Activated CD4-positive, alpha-beta memory T cell treated with anti-CD3 and anti-CD28 coated beads for 36 hours (primary cell): ENCODE measurements at places on chromosomes 5 and 9. TPM values are rescaled to one million over a fixed set of nuclear protein-coding genes. Genes with fewer than 3 reads are reported as not detected.
A peak's percentile ranks its signal among the peaks of the same experiment; 100 is the strongest.

GRCh38 chr9:72526901-72527800 is 5.7 kb downstream of the TMC1 start:
- peaks cover 42% of the 10 kb centered on the region for H3K4me1 ChIP-seq
- peak; percentile 91 for DNase-seq
- no peaks in the 10 kb centered on the region for H3K27me3 ChIP-seq
- peak overlapping the region; percentile 73 for H3K4me3 ChIP-seq
- no peaks in the 10 kb centered on the region for H3K36me3 ChIP-seq

- no peaks in the 10 kb centered on the region for H3K27me3 ChIP-seq
- H3K36me3 ChIP-seq: peaks cover 17% of the 10 kb centered on the region
- peaks cover 44% of the 10 kb centered on the region for H3K4me1 ChIP-seq
These were observed 2.9 kb downstream of the TCERG1 start for GRCh38 chr5:146450002-146450401.

- no peaks in the 10 kb centered on the region for H3K27me3 ChIP-seq
- H3K4me3 ChIP-seq: no peak overlapping the region
- H3K4me1 ChIP-seq: no peaks in the 10 kb centered on the region
- no peak overlapping the region for H3K27ac ChIP-seq
These were observed 108.8 kb upstream of the ASTN2 start for GRCh38 chr9:117523531-117524153.

Gene SPINK13
- total RNA-seq: not detected

Gene GALNT10
- 26.9 TPM for total RNA-seq

Gene GRIN1
- not detected for total RNA-seq

GRCh38 chr5:14129123-14129522 is 14.0 kb upstream of the TRIO start:
- H3K36me3 ChIP-seq: no peaks in the 10 kb centered on the region
- no peaks in the 10 kb centered on the region for H3K4me1 ChIP-seq
- H3K4me3 ChIP-seq: no peak overlapping the region
- H3K27ac ChIP-seq: no peak overlapping the region

Gene PCSK5
- 2.1 TPM for total RNA-seq

DNA sequence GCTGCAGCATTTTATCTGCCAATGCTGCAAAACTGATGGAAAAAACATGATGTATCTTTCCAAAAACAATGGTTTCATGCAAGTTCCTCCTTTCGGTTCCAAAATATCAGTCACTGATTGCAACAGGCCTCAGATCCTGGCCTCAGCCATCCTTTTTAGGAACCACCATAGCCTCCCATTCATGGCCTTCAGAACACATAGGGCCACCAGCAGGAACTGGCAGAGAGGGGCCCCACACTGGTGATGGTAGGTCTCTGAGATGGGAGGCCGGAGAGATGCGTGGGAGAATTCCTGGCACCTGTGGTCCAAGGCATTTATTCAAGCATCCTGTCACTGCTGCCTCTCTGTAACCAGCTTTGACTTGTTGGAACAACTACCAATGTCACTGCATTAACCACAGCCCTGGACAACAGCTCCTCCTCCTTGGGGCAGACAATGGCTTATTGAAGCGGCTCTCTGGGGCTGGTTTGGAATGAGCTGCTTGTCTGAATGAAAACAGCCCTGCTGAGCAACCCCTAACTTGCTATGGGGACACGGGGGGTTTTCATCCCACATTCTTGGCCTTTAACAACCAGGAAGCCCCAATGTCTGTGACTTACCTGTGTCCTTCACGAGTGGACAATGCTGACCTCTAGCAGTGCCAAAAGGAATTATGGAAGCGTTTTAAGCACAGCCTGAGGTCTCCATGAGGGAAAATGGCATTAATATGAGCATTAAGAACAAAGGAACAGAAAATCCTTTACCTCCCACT is 108.1 kb downstream of the LHFPL2 start:
- no peak overlapping the region for H3K27ac ChIP-seq
- no peaks in the 10 kb centered on the region for H3K36me3 ChIP-seq
- DNase-seq: no peak
- H3K4me1 ChIP-seq: no peaks in the 10 kb centered on the region

GRCh38 chr9:35771943-35772342 is 17.9 kb upstream of the MSMP start:
- H3K4me3 ChIP-seq: no peak overlapping the region
- no peaks in the 10 kb centered on the region for H3K4me1 ChIP-seq
- no peaks in the 10 kb centered on the region for H3K27me3 ChIP-seq

DNA sequence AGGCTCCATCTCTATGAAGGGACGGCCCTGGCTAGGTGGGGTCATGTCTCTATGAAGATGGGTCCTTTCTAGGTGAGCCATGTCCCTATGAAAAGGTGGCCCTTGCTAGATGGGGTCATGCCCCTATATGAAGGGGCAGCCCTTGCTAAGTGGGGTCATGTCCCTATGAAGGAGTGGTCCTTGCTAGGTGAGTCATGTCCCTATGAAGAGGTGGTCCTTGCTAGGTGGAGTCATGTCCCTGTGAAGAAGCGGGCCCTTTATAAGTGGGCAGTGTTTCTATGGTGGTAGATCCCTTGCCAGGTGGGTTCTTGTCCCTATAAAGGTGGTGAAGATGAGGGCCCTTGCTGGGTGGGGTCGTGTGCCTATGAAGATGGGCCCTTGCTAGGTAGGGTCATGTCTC is 283.0 kb upstream of the IRX2 start:
- no peaks in the 10 kb centered on the region for H3K27me3 ChIP-seq
- no peaks in the 10 kb centered on the region for H3K36me3 ChIP-seq
- H3K4me1 ChIP-seq: no peaks in the 10 kb centered on the region
- no peak overlapping the region for H3K4me3 ChIP-seq

GRCh38 chr5:179373101-179373934 is 28.1 kb upstream of the ADAMTS2 start:
- H3K27ac ChIP-seq: no peak overlapping the region
- no peaks in the 10 kb centered on the region for H3K27me3 ChIP-seq
- H3K36me3 ChIP-seq: no peaks in the 10 kb centered on the region
- H3K4me1 ChIP-seq: no peaks in the 10 kb centered on the region
- DNase-seq: no peak
